ENCODE measurements at places on chromosomes 12 and 14. TPM values are rescaled to one million over a fixed set of nuclear protein-coding genes. Genes with fewer than 3 reads are reported as not detected.

DNA sequence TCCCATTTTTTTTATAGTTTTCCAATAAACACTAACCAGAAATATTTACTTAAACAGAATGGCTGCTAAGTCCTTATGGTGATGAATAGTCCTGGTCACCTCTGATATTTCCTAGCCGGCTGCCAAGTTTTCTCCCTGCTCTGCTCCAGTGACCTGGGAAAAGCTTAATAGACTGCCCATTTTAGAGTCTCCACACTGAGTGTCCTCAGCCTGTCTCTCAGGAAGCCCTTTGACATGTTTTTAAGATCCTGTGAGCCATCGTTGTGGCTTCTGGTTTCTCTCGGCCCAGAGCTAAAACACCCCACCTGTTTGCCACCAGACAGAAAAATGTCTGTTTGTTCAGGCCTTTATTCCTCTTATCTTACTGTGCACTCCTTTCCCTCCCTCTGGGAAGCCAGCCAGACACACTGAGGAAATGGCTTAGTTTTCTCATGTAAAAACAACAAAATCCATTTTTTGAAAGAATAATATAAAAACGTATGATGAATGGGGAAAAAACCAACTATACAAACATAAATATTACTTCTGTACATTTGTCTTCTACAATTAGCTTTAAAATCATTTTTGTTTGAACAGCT lies 25.4 kb upstream of the ALDH2 start:
- no peak for DNase-seq

The ISM2 gene
- total RNA-seq = not detected

GRCh38 chr12:6539314-6539682 lies 5.0 kb downstream of the GAPDH start:
- DNase-seq = no peak

The GLT1D1 gene
- 2.2 TPM for total RNA-seq
